ENCODE measurements at places on chromosomes 13 and 19.
A peak's percentile ranks its signal among the peaks of the same experiment; 100 is the strongest.

GRCh38 chr19:798415-799075, 1.3 kb downstream of the PTBP1 start:
- DNase-seq, result no peak

GRCh38 chr19:51811344-51811743, 16.4 kb downstream of the FPR3 start:
- no peak for DNase-seq

DNA sequence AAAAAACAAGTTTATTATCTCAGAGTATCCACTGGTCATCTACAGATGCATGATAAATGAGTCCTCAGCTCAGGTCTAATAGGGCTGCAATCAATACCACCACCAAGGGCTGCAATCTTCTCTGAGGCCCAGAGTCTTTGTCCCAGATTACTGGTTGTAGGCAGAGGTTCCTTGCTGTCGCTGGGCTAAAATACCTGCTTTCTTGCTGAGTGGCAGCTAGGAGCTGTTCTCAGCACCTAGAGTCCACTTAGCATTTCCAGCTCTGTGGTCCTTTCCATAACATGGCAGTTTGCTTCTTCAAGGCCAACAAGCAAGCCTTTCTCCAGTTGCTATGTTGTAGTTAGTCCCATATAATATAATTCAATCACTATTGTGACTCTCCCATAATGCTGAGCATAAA, 351.3 kb downstream of the SLITRK1 start:
- no peak for DNase-seq

DNA sequence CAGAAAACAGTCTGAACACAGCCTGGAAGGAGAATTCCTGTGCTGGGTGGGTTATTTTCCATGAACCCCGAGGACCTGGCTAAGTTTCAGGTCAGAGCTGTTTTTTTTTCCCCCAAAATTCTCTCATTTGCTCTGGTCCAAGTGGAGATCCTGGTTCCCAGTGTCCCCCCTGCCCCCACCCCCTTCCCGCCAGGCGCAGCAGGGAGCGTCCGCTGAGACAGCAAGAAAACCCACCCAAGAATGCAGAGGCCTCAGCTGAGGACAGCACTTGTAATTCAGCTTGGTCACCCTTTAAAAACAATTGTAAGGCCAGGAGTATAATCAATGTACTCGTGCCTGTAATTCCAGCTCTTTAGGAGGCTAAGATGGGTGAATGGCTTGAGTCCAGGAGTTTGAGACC, 11.4 kb upstream of the TSPAN16 start:
- no peak for DNase-seq

DNA sequence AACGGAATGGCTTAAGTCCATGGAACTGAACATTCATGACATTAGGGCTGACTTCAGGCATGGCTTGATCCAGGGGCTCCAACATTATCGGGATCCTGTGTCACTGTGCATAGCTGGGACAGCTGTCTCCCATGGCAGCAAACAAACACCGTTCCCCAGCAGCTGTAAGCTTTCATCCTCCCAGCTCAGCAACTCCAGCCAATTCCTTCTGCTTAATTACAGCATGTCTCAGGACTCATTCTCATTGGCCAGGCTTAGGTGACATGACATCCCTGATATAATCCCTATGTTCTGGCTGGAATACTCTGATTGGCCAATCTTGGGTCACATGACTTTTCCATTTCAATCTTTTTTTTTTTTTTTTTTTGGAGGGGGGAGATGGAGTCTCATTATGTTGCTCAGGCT, 10.9 kb upstream of the TLE5 start:
- no peak for DNase-seq

DNA sequence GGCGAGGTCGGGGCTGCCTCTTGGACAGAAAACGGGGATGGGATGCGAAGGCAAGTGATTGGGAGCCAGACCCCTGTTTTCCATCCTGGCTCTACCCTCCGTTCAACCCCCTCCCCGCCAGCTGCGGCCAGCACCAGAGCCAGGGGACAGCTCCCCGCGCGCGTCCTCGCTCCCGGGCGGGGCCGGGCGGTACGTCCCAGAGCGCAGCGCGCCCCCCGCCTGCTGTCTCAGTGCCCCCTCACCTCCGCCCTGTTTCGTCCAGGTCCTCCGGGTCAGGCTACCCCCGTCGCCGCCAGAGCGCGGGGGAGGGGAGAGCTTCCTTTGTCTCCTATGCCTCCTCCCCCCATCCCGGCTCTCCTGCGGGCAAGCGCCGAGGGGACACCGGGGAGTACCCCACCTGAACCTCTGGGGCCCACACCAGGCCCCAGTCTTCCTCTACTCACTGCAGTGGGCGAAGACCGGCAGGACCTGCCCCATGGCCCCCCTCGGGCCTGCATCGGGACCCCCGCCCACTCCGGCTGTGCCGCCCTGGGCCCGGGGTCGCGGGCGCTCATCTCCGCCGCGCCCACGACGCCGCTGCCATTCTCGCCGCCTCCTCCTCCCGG, 396 bp downstream of the RTN2 start:
- no peak for DNase-seq

DNA sequence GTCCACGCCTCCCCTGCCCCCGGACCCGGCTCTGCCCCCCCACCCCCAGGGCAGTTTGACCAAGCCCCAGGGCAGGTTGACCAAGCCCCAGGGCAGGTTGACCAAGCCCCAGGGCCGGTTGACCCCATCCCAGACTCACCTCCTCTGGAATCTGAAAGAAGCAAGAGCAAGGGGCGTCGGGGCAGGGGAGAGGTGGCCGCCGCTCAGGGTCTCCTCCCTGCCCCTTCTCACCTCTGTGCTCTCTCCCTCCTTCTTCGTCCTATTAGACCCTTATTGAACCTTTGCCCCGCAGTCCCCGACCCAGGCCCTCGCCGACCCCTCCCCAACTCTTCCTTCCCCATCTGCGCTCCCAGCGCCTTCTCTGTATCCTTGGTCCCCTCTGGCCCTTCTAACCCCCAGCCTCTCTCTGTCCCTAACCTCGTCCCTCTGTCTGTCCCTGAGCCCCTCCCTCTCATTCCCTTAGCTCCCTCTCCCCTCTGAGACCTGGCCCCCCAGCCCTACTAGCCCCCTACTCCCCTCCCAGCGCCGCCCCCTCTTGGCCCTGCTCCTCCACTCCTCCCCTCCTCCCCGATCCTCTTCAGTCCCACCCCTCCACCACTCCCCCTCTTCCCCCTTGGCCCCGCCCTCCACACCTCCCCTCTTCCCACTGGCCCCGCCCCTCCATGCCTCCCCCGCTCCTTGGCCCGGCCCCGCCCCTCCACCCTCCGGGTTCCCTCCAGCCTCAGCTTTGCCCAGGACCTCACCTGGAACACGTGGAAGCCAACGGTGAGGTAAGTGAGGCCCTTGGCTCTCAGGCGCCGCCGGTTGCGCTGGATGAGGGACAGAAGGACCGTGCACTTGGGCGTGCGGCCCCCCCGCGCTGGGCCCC, 7.6 kb downstream of the CAPN12 start:
- DNase-seq, result peak; percentile 40

DNA sequence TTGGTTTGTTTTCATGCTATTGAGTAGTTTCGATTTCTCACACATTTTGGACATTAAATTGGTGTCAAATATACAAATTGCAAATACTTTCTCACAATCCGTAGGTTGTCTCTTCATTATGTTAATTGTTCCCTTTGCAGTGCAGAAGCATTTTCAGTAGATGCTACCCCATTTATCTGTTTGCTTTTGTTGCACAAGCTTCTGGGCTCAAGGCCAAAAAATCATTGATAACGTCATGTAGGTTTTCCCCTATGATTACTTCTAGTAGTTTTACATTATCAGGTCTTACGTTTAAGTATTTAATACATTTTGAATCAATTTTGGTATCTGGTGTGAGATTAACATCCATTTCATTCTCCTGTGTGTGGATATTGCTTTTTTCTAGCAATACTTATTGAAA, 14.0 kb upstream of the ZNF347 start:
- DNase-seq, result no peak

- DNase-seq, result no peak
Measured at GRCh38 chr13:60210510-60211330, 47.0 kb upstream of the DIAPH3 start.

DNA sequence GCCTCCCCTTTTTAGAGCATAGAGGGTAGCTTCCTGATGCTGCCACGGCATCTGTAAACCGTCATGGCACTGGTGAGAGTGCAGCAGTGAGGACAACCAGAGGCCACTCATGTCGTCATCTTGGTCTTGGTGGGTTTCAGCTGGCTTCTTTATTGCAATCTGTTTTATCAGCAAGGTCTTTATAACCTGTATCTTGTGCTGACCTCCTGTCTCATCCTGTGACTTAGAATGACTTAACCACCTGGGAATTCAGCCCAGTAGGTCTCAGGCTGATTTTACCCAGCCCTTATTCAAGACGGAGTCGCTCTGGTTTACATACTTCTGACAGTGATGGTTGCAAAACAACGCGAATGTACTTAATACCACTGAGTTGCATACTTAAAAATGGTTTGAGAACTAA, 14.4 kb upstream of the FBN3 start:
- no peak for DNase-seq

- no peak for DNase-seq
Measured at GRCh38 chr19:13301627-13302334, 151.6 kb downstream of the IER2 start.

DNA sequence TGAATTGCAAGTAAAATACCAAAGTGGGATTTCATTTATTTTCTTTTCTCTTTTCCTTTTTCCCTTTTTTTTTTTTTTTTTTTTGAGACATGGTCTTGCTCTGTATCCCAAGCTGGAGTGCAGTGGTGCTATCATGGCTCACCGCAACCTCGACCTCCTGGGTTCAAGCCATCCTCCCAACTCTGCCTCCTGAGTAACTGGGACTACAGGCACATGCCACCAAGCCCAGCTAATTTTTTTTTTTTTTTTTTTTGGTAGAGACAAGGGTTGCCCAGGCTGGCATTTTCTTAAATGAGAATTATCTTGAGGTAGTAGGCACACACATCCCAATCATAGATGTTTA, 68.5 kb upstream of the GPR183 start:
- no peak for DNase-seq

- no peak for DNase-seq
Measured at GRCh38 chr13:96041326-96042110, 11.7 kb downstream of the UGGT2 start.

GRCh38 chr19:7988307-7988706, 17.1 kb downstream of the ELAVL1 start:
- no peak for DNase-seq

DNA sequence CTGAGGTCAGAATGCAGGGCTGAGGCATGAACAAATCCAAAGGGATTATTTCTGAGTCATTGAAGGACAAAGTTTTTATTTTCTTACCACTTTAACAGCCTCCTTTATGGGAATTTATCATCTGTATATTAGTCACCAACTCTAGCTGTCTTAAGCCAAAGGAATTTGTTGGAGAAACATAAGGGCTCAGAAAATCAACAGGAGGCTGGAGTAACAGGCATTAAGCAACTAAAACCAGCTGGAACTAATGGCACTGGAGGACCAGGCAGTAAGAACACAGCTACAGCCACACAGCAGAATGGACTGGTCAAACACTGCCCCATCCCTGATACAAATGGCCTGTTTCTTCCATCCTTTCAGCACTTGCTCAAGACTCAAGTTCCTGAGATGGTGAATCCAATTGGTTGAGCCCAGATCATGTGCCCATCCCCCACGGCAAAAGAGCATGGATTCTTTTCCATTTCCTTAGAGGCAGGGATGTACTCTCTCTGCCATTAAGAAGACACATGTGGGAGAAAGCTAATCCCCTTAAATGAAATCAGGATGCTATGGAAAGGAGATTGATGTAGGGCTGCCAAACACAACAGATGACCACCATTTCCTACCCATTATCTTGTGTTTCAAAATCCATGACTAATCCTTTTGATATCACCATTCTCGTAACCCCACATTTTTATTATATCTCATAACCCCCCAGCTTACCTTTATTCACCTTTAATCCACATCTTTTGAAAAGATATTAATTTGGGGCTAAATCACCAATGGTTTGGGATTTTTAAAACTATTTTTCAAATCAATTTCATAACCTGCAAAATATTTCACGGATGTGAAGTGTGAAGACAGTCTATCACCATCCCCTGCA, 157.0 kb upstream of the FNDC3A start:
- DNase-seq, result no peak

DNA sequence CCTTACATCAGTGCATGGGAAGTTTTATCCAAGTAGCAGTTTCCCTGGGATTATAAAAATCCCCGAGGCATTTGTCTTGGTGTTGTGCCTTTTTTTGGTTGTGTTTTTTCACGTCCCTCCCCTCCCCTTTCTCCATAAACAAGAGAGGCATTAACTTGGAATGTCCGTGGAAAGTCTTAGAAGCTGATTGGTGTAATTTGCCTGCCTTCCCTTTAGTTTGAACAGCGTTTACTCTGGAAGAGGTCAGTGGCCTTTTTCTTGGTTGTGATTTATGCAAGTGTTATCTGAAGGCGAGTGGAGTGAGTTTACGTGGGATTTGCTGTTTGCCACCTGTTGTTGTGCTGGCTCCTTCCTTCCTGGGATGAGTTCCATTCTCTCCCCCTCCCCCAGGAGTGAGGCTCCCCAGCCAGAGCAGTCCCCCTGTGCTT, 7.2 kb downstream of the ACTN4 start:
- no peak for DNase-seq

DNA sequence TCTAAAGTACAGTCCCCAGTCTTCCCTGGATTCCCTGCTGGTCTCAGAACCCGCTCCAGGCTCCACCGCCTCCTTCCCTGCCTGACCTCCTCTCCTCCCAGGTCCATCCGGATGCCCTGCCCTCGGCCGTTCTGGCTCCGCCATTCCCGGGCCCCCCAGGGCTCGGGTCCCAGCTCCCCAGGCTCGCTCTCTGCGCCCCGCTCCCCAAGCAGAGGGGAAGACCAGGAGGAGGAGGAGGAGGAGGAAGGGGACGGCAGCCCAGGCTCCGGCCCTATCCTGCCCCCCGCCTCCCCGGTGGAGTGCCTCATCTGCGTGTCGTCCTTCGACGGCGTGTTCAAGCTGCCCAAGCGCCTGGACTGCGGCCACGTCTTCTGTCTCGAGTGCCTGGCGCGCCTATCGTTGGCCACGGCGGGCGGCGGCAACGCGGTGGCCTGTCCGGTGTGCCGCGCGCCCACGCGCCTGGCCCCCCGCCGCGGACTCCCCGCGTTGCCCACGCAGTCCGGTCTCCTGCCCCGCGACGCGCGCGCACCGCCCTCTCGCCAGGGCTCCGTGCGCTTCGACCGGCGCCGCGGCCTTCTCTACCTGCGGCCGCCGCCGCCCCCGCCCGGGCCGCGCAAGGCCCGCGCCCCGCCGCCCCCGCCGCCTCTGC, 647 bp downstream of the RNF225 start:
- DNase-seq, result no peak

DNA sequence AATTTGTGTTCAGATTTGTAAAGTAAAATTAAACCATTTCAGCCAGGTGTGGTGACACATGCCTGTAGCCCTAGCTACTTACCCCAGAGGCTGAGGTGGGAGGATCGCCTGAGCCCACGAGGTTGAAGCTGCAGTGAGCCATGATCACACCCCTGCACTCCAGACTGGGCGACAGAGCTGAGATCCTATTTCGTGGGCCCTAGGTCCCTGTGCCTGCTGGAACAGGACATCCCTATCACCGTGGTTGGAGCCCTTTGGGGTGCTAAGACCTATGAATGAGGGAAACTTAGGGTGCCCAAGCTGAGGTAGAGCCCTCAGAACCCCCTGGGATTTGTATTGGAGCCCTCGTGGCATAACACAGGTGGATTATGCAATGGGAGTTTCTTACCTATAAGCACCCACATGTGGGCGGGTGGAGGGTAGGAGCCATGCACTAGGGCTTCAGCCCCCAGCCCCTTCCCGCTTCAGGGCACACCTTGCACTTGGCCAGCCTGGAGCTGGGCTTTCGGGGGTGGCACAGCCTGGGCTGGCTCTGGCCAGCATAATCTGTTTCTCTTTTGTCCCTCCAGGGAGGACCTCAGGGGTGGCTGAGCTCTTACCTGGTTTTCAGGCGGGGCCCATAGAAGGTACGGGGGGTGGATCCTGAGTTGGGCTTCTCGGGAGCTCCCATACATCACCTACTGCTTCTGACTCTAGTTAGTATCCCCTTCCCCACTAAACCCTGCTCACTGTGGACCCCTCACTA, 7.2 kb upstream of the USF2 start:
- DNase-seq, result no peak

All from stimulated activated CD4-positive, alpha-beta T cell treated with anti-CD3 and anti-CD28 coated beads, TNF-alpha, amount 100 ng/mL, for 1 hour (primary cell).